ENCODE measurements at places on chromosomes 1 and 21.

GRCh38 chr1:180029524-180030135 lies 75.0 kb downstream of the CEP350 start:
- no peak for DNase-seq

- no peak for DNase-seq
Measured at GRCh38 chr1:60078182-60078581, 4.6 kb upstream of the C1orf87 start.

DNA sequence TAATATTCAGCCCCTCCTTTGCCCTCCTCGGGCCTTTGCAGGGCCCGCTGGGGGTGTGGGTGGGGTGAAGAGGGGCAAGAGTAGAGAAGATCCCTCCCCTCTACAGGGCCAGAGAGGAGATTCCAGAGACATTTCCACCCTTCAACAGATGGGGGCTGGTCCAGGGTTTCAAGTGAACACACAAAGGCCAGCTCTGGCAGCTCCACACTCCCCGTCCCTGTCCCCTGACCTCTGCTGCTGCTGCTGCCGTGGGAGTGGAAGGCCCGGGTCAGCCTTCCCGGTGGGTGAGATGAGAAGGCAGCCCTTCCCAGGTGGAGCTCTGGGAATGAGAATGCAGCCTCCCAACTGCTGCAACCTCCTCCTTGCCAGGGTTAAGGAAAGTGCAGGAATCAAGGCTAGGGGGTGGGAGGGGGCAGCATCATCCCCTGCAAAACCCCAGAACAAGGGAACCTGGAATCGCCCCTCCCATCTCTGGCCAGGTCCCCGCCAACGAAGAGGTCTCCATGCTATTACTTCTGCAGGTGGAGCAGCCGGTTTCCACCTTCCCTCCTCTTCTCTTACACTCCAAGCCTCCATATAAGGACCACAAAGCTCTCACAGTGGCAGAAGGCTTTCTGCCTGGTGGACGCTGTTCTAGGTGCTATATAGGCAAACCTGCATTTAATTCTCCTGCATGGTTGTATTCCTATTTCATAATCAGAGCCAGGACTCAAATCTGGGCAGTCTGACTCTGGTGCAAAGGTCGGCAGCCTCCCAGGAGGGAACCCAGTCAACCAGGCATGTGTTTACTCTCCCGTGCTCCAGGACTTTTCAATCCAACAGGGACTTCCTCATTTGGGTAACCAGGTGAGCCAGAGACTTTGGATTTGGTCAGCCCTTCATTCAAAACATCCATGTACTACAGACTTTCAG lies 22.9 kb upstream of the ARHGEF10L start:
- no peak for DNase-seq

- peak; percentile 43 for DNase-seq
Measured at GRCh38 chr1:169312084-169312954, 55.3 kb downstream of the NME7 start.

DNA sequence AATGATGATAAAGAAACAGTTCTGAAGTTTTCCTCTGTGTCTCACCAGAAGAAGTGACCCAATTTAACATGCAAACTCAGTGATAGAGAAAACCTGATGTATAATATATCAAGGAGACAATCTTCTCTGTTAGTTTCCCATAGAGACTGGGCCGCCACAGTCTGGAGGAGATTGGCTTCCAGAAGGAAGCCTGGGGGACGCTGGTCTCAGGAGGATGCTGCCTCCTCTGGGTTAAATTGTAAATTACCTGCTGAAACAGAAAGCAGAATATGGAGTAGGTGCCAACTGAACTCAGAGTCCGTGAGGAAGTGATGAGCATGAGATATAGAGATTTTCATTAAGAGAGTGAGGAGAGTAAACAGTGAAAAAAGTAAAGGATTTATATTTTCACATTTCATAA lies 15.8 kb downstream of the OR14I1 start:
- peak; percentile 24 for DNase-seq

DNA sequence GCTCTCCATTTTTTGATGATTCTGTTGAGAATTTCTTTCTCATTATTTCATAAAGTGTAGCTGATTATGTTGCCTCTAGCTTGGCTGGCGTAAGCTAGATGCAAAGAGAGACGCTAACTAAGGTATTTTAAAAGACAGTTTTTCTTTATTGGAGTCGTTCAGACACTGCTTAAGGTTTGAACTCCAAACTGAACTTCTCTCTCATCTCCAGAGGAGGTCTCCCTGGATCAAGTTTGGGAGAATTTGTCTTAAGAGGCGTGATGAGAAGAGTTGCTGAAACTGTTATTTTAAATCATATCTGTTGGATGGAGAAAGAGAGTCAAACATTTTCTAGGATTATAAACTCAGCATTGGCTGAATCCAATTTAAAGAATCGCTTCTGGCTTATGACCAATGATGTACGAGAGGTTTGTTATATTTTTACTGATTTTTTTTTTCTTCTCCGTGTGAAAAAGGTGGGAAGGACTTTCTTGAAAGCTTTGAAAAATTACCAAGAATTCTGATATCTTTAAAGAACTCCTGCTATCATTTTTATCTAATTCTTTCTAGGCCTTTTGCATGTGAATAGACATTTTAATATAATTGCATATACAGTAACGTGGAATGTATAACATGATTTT lies 34.0 kb downstream of the MAP3K7CL start:
- DNase-seq = no peak

GRCh38 chr1:168167806-168168205 lies 11.0 kb upstream of the TIPRL start:
- no peak for DNase-seq

- DNase-seq = no peak
Measured at GRCh38 chr1:99397029-99397428, 132.7 kb downstream of the PLPPR4 start.

- DNase-seq = no peak
Measured at GRCh38 chr1:47809301-47810084, 187.7 kb downstream of the TRABD2B start.

DNA sequence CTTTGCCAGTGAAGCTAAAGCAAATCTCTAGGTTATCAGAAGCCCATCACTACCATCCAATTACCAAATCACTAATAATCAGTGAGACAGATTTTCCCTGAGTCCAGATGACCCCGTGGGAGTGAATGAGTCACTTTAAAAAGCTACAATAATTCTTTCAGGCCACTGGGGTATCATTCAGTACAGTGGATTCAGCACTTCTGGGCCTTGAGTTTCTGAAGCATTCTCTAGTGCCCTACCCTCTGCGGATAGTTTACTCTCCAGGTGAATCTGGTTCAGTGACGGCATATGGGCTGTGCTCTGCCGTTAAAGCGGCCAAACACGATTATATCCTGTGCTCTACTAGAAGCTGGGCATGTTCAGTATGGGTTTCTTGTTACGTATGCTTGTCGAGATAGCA lies 26.1 kb downstream of the NR5A2 start:
- DNase-seq = no peak

DNA sequence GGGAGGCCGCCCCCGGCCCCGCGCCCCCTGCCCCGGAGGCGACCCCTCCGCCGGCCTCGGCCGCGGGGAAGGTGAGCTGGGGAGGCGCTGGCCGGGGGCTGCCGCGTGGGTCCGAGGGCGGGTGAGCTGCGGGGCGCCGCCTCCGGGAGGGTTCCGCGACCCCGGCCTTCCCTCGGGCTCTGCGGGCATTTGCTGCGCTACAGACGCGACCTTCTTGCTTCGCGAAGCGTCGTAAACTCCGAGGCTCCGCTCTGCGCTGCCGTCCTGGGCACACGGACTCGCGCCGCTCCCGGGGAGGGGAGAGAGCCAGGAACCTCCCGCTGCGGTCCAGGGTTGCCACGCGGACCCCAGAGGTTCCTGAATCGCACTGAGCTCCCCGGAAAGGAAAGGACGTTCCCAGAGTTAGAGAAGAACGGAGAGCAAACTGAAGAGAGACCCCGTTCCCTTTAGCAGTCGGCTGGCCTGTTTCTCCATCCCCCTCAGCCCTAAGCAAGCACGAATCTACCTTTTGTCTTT lies 345 bp downstream of the SLX9 start:
- no peak for DNase-seq

- no peak for DNase-seq
Measured at GRCh38 chr1:12244585-12244984, 14.8 kb downstream of the VPS13D start.

DNA sequence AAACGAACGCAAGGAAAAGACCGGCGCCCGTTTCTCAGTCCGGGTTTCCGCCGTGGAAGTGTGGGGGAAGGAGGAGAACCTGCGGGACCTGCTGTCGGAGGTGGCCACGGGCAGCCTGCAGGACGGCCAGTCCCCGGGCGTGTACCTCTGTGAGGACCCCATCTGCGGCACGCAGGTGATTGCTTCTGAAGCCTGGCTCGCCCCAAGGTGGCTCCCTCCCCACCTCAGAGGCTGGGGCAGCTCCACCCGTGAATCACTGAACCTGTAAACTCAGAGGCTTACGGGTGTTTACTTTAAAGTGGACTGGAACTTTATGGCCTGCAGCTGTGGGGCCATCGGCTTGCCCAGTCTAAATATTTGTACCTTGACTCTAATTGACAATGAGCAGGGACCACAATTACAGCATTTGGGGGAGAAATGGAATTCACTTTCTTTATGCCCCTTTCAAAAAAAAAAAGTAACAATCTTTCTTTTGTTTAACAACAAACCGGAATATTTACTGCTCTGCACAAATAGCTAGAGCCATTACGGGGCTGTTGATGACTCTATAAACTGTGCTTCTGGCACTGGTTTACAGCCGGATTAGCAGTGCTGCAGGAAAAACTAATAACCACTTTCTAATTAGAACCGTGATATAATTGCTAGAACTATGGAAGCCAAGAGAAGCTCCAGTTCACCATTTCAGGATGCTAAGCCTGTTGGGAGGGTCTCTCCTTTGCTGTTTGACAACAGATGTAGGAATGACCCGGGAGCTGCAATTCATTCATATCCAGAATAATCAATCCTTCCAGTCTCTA lies 454.8 kb downstream of the KIF26B start:
- no peak for DNase-seq

DNA sequence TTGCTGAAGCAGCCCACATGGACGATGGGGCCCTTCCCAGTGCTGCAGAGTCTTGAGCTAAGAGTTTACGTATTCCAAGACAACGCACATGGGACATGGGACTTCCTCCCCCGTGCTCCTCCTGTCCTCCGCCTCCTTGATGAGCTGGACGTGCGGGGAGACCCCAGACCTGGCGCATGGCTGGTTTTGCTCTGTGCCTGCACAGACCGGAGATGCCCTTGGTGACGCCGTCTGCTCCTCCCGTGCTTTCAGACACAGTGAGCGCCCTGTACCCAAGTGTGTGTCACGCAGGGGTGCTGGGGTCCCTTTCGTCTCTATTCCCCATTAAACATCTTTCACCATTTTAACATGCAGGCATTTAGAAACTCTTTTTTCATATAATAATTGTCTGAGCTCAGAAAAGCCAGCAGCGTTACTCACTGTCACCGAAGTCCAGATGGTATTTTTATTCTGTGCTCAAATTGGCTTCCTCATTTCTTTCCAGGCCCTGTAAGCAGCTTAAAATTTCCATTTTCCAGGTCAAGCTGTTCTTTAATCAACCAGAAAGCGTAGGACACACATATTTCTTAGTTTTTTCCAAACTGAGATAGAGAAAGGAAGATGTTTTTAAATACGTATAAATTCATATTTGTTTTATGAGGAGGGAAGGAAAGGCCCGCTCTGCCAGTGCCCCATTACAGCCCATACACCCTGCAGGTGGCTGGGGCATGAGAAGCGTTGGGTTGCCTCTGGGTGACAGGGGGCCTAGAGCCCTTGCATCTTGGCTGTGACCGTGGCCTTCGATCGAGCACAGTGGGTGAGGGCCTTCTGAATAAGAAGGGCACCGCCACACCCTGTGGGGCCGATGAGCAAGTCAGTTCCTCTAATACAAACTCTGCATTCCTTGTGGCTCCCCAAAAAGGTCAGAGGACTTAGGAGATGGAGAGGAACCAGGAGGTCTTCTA lies 17.9 kb upstream of the ZBTB21 start:
- DNase-seq = no peak

GRCh38 chr1:239930686-239931262 lies 160.9 kb upstream of the FMN2 start:
- no peak for DNase-seq

DNA sequence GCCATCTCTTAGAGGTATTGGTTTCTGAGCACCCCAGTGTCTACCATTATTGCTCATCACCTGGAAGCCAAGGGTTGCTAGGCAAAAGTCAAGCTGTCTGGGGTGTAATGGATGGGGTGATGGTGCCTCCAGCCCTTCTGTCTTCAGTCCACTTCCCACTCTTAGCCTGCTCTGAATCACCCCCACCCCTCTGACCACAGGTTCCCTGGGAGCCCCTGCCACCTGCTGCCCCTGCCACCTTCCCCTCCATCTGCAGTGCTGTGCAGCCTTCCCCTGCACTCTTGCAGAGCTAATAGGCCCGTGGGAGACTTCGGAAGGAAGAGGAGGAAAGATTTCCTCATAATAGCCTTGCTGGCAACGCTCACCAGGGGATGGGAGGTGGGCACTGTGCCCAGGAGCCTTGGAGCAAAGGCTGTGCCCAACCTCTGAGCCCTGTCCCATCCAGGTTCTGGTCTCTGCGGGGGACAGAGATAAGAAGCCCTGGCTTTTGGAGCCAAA lies 35.5 kb downstream of the CAPN2 start:
- DNase-seq = no peak

GRCh38 chr1:175443332-175443731 lies 250.8 kb upstream of the KIAA0040 start:
- no peak for DNase-seq

- DNase-seq = no peak
Measured at GRCh38 chr1:27000090-27000816, 6.8 kb downstream of the TRNP1 start.

DNA sequence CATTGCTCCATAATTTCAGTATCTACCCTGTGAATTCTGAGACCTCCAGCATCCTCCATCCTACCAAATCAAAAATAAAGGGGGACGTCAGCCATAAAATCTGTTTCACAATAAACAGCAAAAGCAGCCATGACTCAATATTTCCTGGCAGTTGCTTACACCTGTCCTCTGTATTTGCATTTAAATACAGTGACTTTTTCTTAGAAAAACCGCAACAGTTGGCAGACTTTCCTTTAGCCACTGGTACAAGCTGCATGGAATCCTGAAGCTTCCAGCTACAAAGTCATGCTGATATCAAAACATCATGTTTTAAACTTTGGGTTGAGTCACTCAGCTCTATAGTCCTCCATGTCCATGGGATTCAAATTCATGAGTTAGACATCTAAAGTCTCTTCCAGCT lies 278.0 kb upstream of the KAZN start:
- DNase-seq = no peak

- no peak for DNase-seq
Measured at GRCh38 chr1:3454811-3455618, 550 bp downstream of the ARHGEF16 start.

DNA sequence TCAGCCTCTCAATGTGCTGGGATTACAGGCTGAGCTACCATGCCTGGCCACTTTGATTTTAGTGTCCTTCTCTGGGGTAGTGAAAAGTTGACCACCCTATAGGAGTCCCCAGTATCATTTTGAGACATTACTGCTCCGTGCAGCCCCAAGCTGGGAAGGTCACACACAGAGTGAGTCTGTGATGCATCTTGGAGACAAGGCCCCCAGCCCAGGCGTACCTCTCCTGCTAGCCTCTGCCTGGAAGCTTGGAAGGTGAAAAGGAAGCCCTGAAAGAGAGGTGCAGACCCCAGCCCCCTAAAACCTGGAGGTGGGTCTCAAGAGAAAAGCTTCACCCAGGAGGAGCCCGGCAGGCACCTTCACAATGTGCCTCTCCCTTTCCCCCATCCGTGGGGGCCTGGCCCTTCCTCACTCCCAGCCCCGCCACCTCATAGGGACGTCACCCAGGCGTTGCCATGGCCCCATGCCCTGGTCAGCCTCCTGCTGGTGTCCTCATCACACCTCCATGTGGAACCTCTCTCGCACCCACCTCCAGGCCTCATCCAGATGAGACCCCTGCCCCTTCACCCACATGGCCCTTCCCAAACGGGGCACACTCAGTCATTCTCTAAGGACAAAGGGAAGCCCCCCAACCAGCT lies 5.6 kb upstream of the ARF1 start:
- DNase-seq = no peak
